ENCODE measurements at places on chromosomes 2 and 18. TPM values are rescaled to one million over a fixed set of nuclear protein-coding genes. Genes with fewer than 3 reads are reported as not detected.

DNA sequence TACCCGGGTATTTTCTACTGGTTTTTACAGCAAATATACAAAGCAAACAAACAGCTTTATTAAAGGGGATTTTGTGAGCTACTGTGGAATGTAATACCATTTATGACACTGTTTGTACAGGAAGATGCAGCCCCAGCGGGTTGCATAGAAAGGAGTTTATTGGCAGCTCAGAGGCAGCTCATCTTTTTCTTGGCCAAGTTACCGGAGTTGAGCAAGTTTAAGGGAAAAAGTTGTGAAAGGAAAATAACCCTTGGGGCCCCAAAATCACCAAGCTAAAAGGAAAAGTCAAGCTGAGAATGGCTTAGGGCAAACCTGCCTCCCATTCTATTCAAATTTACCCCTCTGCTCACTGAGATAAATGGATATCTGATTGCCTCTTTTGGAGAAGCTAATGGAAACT, 60.8 kb downstream of the MOB4 start:
- DNase-seq = peak; percentile 6

DSG4 gene
- not detected for polyA plus RNA-seq

GRCh38 chr18:59276047-59276446, 2.8 kb upstream of the RAX start:
- DNase-seq = no peak

ATP9B gene
- polyA plus RNA-seq = 19.3 TPM

DNA sequence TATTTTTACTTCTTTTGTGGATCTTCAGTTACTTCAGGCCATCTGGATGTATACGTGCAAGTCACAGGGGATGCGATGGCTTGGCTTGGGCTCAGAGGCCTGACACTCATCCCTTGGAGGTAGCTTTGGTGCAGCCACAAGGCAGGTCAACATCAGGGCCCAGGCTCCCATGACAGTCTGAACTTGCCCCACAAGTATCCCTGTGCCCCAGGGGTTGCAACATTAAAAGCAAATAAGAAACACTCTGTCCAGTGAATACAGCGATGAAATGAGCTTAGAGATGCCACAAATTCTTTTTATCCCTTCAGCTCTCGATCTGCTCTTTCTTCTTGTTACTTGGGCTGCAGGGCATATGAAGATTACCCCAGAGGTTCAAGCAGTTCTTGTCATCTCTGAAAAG, 13.0 kb upstream of the CXCR1 start:
- DNase-seq = no peak

- DNase-seq = no peak
Observed at GRCh38 chr18:63199743-63200241, 119.8 kb downstream of the BCL2 start.

DNA sequence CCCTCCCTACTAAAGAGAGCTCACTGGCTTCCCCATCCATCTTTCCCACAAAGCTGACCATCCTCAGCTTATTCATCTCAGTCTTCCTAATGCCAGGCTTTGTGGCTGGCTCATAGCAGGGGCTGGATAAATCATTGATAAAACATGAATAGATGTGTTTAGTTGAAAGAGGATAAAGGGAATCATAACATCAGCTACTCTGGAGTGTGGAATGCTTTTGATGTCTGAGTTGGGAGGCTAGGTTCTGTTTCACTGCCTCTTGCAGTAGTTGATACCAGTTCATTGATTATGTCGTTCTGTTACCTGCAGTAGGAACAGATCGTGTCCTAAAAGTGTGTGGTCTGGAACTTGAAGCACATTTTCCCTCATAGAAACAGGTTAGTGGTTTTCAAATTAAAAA, 66.3 kb upstream of the HK2 start:
- DNase-seq = no peak

PSD4 gene
- 0.01 TPM for polyA plus RNA-seq

CCDC68 gene
- 0.22 TPM for polyA plus RNA-seq

DNA sequence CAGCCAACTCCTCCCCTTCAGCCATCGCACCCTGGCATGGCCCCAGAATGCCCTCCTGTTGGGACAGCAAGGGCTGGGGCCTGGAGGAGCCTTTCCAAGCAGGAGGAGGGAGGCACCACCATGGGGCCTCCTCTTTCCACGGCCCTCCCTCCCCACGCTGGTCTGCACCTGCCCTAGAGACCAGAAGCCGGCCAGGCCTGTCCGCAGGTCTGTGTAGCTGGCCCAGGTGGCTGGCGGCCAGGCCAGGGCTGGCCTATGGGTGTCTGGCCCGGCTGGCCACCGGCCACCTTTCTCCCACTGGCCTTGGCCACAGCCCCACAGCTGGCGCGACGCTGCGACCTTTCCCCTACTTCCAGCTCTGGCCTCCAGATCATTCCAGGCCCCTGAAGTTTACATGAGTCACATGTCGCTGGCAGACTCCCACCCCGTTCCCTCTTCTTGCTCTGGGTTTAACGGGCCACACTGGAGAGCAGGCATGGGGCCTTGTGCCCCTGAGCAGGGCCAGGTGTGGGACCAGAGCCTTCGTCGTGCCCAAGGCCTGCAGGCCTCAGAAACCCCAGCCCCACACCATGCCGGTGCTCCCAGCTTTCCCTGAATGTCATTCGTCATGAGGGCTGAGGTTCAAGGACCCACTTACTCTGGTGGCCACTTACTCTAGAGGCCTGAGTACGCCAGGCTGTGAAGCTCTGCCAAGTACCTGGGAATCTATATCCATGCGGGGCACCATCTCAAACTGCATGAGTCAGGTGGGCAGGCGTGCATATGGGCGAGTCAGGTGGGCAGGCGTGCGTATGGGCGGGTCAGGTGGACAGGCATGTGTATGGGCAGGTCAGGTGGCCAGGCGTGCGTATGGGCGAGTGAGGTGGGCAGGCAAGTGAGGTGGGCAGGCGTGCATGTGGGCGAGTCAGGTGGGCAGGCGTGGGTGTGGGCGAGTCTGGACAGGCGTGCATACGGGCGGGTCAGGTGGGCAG, 33.3 kb upstream of the KLF11 start:
- no peak for DNase-seq

SERPINB10 gene
- not detected for polyA plus RNA-seq

GRCh38 chr2:216653093-216653799, 20.0 kb downstream of the IGFBP2 start:
- no peak for DNase-seq

GRCh38 chr18:48781163-48781987, 169.4 kb downstream of the SMAD7 start:
- peak; percentile 96 for DNase-seq

DNA sequence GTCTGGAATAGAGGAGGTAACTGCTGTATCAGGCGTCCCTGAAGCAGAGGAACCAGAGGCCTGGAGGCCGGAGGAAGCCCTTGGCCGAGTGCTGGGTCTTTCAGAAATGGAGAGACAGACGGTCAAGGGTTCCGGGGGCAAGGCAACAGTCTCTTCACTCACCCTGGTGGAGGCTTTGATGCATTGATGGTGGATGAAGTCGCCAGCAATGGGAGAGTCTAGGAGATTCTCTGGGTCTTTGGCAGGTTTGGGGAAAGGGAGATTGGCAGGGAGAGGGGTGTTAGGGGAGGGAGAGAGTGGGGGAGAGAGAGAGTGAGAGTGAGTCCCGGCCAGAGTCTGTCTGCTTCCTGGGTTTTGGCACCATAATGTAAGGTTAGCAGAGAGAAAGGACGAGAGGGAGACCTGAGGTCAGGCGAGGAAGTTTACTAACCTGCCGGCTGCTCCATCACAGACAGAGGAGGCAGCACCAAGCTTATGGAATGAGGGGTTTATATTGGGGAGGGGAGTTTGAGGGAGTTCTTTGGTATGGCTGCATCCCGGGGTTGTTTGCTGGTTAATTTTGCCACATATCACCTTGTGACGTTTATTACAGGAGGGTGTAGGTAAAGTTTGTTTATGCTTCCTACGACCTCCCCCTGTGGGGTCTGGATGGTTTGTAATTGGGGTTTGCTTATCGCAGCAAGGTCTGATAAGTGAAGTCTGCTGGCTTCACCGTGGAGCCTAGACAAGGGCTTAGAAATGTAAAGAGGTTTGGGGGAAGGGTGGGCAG, 19.6 kb downstream of the COMMD1 start:
- DNase-seq = no peak

CTIF gene
- polyA plus RNA-seq = 20.9 TPM

WDR43 gene
- 23.7 TPM for polyA plus RNA-seq

DTNA gene
- 9.0 TPM for polyA plus RNA-seq

RGPD5 gene
- 10.4 TPM for polyA plus RNA-seq

RGPD3 gene
- polyA plus RNA-seq = 0.02 TPM

LINC00305 gene
- not detected for polyA plus RNA-seq

Data from endothelial cell of umbilical vein (primary cell).